ENCODE measurements at places on chromosomes 1 and 21. TPM values are rescaled to one million over a fixed set of nuclear protein-coding genes. Genes with fewer than 3 reads are reported as not detected.

Gene GPR25
- not detected for total RNA-seq

Gene TSPAN1
- total RNA-seq = 3.0 TPM

Gene ADAM30
- total RNA-seq = not detected

Gene OR10J1
- total RNA-seq = not detected

Gene CATSPERE
- 0.09 TPM for total RNA-seq

Gene DMRTA2
- 0.10 TPM for total RNA-seq

Gene C1orf185
- not detected for total RNA-seq

Gene CHI3L2
- 0.49 TPM for total RNA-seq

Gene C1QA
- not detected for total RNA-seq

Gene TDRD10
- total RNA-seq = not detected

Gene PTPN22
- total RNA-seq = not detected

Gene PRAMEF17
- not detected for total RNA-seq

Gene DIRAS3
- 1.2 TPM for total RNA-seq

Gene JAM2
- total RNA-seq = not detected

Gene LCK
- 0.06 TPM for total RNA-seq

Gene UMODL1
- total RNA-seq = not detected

Gene AMY1A
- not detected for total RNA-seq

Gene CD247
- 0.36 TPM for total RNA-seq

Gene AVPR1B
- not detected for total RNA-seq

Gene CBR3
- 11.1 TPM for total RNA-seq

Gene SAMSN1
- total RNA-seq = not detected

Gene ADCY10
- not detected for total RNA-seq

Gene BSND
- total RNA-seq = not detected

Gene TMEM61
- 0.99 TPM for total RNA-seq

Gene FAM151A
- 0.26 TPM for total RNA-seq

Gene RORC
- 0.05 TPM for total RNA-seq

Gene C1orf87
- total RNA-seq = not detected

Gene CLEC20A
- total RNA-seq = not detected

Gene PPP1R12B
- total RNA-seq = 1.6 TPM

Gene CHD5
- total RNA-seq = 1.5 TPM

Gene CFAP126
- total RNA-seq = 0.19 TPM

Gene KCNE1
- not detected for total RNA-seq

Gene BGLAP
- total RNA-seq = 0.32 TPM

Gene MFAP2
- 0.85 TPM for total RNA-seq

Gene LRRC41
- 41.8 TPM for total RNA-seq

Gene LRRC3
- 2.0 TPM for total RNA-seq

Gene CELA2B
- total RNA-seq = not detected

Gene CRNN
- total RNA-seq = not detected

Gene CFAP74
- total RNA-seq = 0.06 TPM

Gene SHISAL2A
- 0.46 TPM for total RNA-seq
